ENCODE measurements at places on chromosomes 1 and 21.
A peak's percentile ranks its signal among the peaks of the same experiment; 100 is the strongest.

- no peak for DNase-seq
Observed at GRCh38 chr1:226466296-226466695, 58.4 kb upstream of the PARP1 start.

GRCh38 chr1:169499807-169500206 lies 14.1 kb upstream of the SLC19A2 start:
- no peak for DNase-seq

DNA sequence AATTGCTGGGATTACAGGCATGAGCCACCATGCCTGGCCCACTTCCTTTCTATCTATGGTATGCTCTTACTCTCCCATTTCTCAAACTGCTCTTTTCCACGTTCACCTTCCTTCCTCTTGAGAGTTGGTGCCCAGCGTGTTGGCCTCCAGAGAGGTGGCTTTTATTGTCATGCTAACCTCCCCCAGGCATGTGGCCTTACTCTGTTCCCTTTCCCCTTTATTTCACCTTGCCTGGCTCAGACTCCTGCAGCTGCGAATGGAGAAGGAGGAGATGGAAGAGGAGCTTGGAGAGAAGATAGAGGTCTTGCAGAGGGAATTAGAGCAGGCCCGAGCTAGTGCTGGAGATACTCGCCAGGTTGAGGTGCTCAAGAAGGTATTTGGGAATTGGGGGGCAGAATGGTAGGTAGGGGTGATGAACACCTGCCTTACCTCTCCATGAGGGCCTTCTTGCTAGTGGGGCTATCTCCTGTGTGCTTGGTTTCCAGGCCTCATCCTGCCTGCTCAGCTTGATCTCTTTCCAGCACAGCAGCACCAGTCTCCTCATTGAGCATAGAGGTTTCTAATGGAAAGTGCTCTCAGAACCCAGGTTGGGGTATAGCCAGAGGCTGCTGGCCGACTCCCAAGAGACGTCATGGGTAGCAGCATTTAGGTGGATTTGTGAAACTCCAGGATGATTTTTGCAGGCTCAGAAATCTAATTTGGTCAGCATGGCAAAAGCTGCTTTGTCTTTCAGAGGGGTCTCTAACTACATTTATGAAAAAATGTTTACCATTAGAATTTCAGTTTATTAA lies 13.2 kb upstream of the TUFT1 start:
- peak; percentile 60 for DNase-seq

- DNase-seq = no peak
Observed at GRCh38 chr1:10904396-10905358, 107.8 kb upstream of the TARDBP start.

DNA sequence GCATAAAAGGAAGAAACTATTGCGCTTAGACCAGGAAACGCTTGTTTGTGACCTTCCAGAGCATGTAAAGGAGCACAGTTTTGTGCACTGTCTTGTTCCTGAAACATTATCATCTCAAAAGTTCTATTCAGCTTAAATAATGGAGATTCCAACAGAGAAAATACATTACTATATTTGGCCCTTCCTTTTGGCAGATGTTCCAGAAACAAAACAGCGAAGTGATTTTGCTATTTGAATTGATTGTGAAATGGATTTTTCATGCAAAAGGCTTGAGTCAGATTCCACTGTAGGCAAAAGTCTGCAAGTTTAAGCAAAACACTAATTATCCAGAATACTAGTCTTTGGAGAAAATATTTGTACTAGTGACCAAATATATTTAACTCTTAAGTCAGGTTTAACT lies 80.3 kb upstream of the PTBP2 start:
- no peak for DNase-seq

Data from femur (tissue), 1 donor.